ENCODE measurements at places on chromosomes 6 and 20.

- no peak for DNase-seq
These were observed 22.0 kb downstream of the RNF146 start for GRCh38 chr6:127288705-127289104.

- DNase-seq = no peak
These were observed at the start of gene PRDM13 for GRCh38 chr6:99606656-99607415. PRDM13 (plus strand) TSS chr6:99606833; CDS start chr6:99607035, 202 bp downstream.

DNA sequence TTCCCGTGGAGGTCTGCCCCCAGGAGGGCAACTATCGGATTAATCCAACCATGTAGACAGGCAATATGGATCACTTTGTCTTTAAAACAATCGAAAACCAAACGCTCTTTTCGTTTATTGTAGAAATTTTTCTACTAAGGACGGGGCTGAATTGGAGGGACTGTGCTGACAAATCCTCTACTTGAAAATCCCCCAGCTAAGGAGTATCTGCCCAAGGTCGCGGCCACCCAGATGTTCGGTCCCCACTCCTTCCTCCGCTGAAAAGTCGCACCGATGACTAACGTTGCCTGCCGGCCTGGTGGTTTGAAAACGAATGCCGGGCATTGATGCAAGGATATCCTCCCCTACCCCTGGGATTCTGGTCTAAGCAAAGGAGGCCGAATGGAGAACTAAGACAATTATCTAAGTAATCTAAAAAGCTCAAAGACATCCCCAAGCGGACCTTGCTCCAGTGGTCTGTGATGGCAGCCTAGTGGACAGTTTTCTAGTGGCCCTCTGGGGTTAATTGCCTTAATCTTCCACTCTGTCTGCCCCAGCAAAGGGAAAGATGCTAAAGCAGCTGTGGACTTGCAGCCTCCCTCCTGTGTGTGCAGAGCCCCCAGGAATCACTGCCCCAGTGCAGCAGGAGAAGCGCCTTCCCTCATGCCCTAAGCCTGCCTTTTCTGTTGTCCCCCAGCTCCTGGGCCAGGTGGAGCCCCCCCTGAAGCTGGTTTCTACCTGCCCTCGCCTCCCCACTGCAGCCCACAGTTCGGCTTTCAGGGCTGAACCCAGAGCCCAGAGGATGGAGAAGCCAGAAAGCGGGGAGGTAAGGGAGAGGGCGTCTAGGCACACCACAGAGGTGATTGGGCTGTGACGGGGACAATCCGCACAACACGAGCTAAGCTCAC is 3.6 kb upstream of the FOXC1 start:
- no peak for DNase-seq

GRCh38 chr20:14410869-14411555 is 73.6 kb upstream of the FLRT3 start:
- no peak for DNase-seq

- DNase-seq = no peak
These were observed 719.1 kb downstream of the CD109 start for GRCh38 chr6:74415056-74415455.
